ENCODE measurements at places on chromosomes 5 and 9. TPM values are rescaled to one million over a fixed set of nuclear protein-coding genes. Genes with fewer than 3 reads are reported as not detected.

Gene CTXN3
- not detected for total RNA-seq

Gene CEP120
- 20.0 TPM for total RNA-seq

Gene PCDHB2
- total RNA-seq = 4.4 TPM

Gene ST8SIA4
- total RNA-seq = 22.1 TPM

Gene CCDC192
- total RNA-seq = 0.40 TPM

Gene NFIB
- total RNA-seq = 89.2 TPM

Gene BNC2
- total RNA-seq = 23.2 TPM

Gene ATP10B
- total RNA-seq = 7.2 TPM

Gene SLC1A1
- 13.8 TPM for total RNA-seq

Gene CNTFR
- total RNA-seq = 3.3 TPM

- peaks cover 26% of the 10 kb centered on the region for H3K4me1 ChIP-seq
- no peaks in the 10 kb centered on the region for H3K36me3 ChIP-seq
Measured at GRCh38 chr9:124507880-124508423, 753 bp upstream of the NR5A1 start.

DNA sequence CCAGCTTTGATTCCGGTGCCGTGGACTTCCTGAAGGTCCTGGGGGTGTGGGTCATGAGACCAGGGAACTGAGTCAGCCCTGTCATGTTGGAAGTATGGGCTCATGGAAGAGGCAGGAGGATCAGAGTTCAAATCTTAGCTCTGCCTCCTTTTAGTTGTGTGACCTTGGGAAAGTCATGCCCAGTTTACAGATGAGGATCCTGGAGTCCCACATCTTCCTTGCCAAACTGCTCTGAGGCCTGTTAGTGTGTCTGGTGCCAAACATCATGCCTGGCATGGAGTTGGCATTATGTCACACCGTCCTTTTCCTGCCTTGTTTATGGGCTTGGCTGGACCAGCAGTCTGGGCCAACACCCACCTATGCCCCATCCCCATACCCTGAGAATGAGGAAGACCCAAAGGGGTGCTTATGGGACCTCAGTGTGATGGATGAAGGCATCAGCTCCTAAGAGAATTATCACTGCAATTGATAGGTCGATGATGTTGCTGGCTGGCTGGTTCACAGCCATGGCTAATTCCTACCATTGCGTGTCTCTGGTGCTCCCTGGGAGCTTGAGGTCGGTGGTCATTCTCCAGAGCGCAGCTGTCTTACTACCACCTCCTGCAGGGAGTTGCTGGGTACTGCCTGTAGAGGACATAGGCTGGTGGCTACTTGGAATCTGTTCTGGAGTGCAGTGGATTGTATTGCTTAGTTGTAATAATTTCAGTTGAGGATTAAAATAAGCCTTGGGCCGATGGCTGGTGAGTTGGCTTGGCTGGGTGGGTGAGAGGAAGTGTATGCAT, 140.5 kb upstream of the PITX1 start:
- H3K27me3 ChIP-seq = peaks cover 12% of the 10 kb centered on the region
- no peak for DNase-seq
- H3K4me1 ChIP-seq = no peaks in the 10 kb centered on the region

GRCh38 chr9:117044241-117044640, 357.1 kb downstream of the TRIM32 start:
- H3K4me1 ChIP-seq = no peaks in the 10 kb centered on the region
- DNase-seq = no peak
- no peak overlapping the region for H3K4me3 ChIP-seq
- H3K27ac ChIP-seq = no peak overlapping the region
- no peaks in the 10 kb centered on the region for H3K27me3 ChIP-seq
- H3K36me3 ChIP-seq = no peaks in the 10 kb centered on the region

DNA sequence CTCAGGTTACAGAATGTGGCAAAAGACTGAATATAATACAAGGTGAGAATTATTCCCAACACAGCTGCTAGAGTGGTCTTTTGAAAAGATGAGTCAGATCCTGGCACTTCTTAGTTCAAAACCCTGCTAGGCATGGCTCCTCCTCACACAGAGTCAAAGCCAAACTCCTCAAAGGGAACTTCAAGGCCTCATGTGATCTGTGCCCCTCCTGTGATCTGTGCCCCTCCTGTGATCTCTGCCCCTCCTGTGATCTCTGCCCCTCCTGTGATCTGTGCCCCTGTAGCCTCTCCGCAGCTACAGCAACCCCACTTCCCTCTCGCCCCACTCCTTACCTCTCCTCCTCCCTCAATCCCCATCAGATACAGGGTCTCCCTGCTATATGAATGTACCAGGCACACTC, 525.5 kb upstream of the CCNG1 start:
- H3K36me3 ChIP-seq = no peaks in the 10 kb centered on the region
- H3K4me3 ChIP-seq = no peak overlapping the region
- no peak overlapping the region for H3K27ac ChIP-seq
- no peak for DNase-seq

GRCh38 chr5:143177263-143177983, 226.1 kb downstream of the NR3C1 start:
- no peak overlapping the region for H3K27ac ChIP-seq
- H3K4me1 ChIP-seq = peaks cover 7% of the 10 kb centered on the region
- no peaks in the 10 kb centered on the region for H3K27me3 ChIP-seq
- H3K36me3 ChIP-seq = no peaks in the 10 kb centered on the region

GRCh38 chr9:79883073-79883645, 311.4 kb downstream of the TLE4 start:
- no peak for DNase-seq
- no peaks in the 10 kb centered on the region for H3K4me1 ChIP-seq
- no peaks in the 10 kb centered on the region for H3K27me3 ChIP-seq
- no peak overlapping the region for H3K27ac ChIP-seq

DNA sequence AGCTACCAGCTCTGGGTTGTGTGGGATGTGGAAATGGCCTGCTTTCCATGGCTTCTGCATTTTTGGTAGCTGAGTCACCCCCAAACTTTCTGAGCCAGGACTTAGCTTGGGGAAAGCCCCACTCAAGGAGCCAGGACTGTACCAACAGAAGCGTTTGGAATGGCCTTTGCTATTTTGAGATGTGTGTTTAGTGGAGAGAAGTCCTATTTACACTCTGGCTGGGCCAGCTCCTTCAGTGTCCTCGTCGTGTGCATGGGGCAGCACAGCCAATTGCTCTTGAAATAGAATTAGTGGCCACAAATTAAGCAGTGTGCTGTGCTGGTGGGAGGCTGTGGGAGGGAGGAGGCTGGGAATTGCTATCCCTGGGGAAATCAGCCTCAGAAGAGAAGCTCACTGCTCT, 51.6 kb downstream of the ENTREP1 start:
- no peak for DNase-seq
- H3K4me1 ChIP-seq = peaks cover 13% of the 10 kb centered on the region
- H3K4me3 ChIP-seq = no peak overlapping the region
- H3K27me3 ChIP-seq = no peaks in the 10 kb centered on the region
- no peak overlapping the region for H3K27ac ChIP-seq

DNA sequence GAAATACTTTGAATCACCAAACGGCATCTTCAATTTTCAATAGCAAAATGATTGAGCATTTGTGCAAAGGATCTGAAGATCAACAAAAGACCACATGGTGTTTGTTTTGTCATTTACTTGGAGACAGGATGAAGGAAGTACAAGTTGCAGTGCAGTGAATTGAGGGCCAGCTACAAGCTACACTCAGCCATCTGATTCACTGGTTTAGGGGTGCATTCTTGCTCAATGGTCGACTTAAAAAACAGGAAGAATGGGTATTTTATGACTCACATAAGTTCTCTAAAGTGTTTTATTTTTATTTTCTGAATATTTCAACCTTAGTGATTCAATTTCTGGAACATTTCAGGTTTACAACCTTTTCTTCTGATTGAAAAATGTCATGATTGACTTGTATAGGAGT, 412.1 kb upstream of the ADAMTSL1 start:
- no peaks in the 10 kb centered on the region for H3K36me3 ChIP-seq
- no peak for DNase-seq
- H3K4me3 ChIP-seq = no peak overlapping the region
- H3K27me3 ChIP-seq = no peaks in the 10 kb centered on the region
- H3K27ac ChIP-seq = no peak overlapping the region

- DNase-seq = no peak
- H3K4me3 ChIP-seq = no peak overlapping the region
- peaks cover 20% of the 10 kb centered on the region for H3K27me3 ChIP-seq
- H3K4me1 ChIP-seq = no peaks in the 10 kb centered on the region
- H3K27ac ChIP-seq = no peak overlapping the region
- no peaks in the 10 kb centered on the region for H3K36me3 ChIP-seq
Measured at GRCh38 chr5:116880150-116880549, 305.5 kb upstream of the SEMA6A start.

GRCh38 chr5:56301069-56301468, 67.9 kb upstream of the ANKRD55 start:
- no peak overlapping the region for H3K27ac ChIP-seq
- no peak for DNase-seq
- no peak overlapping the region for H3K4me3 ChIP-seq
- H3K27me3 ChIP-seq = no peaks in the 10 kb centered on the region

- H3K27me3 ChIP-seq = no peaks in the 10 kb centered on the region
- H3K27ac ChIP-seq = peak overlapping the region; percentile 86
- H3K4me3 ChIP-seq = no peak overlapping the region
- no peaks in the 10 kb centered on the region for H3K36me3 ChIP-seq
- DNase-seq = peak; percentile 78
Measured at GRCh38 chr5:2780421-2781171, 29.1 kb upstream of the IRX2 start.

GRCh38 chr5:150499437-150499956, 8.4 kb upstream of the NDST1 start:
- H3K27ac ChIP-seq = peak overlapping the region; percentile 50
- peaks cover 54% of the 10 kb centered on the region for H3K4me1 ChIP-seq
- no peak overlapping the region for H3K4me3 ChIP-seq

DNA sequence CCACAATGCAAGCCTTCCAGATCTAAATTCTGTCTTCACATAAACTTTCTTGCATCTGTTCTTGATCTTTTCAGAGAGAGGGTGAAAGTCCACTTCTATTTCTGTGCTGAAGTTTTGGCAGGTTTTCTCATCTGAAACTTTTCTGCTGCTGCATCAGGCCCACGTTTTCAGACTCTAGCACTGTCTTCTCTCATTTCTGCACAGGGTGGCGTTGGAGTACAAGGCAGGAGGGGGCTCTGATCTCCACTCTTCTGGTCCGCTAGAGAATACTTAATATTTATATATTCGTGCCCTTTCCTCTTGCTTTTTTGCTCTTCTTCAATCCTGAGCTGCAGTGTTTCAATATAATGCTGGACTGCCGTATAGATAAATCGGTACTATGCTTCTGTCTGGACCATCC, 204.0 kb upstream of the PRDM9 start:
- no peak overlapping the region for H3K27ac ChIP-seq
- no peak for DNase-seq

DNA sequence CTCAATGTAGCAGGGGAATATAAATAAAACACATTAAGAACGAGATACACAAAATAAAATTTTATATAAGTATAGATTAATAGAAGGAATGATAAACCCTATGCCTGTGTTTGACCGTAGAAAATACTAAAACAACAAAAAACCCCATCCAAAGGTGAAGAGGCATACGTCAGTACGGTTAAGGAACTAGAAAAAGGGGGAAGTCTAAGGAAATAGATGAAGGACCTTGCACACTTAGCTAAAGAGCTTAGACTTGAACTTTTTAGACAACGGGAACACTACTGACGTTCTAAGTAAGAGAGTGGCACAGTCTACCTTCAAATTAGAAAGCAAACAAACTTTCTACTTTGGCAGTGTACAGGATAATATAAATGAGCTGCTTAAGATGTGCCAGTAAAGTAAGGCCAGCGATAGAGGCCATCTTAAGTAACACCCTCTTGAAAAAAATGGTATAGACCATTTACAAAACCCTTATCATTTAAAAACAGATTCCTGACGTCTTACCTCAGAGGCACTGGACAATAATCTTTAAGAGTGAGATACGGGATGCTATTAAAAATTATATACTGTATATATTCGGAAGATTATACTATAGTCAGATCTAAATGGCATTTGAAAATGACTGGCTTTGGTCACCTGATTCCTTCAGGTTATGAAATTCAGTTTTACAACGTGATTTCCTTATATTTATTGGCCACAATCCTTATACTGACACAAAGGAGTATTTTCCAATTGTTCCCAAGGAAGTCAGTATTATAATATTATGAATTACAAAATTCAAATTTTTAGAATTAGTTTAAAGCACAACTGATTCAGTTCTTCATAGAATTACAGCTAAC, 8.5 kb downstream of the PANK3 start:
- no peak overlapping the region for H3K27ac ChIP-seq
- H3K4me1 ChIP-seq = peaks cover 9% of the 10 kb centered on the region
- no peak overlapping the region for H3K4me3 ChIP-seq
- no peak for DNase-seq

- peak; percentile 69 for DNase-seq
- peak overlapping the region; percentile 20 for H3K4me3 ChIP-seq
- H3K36me3 ChIP-seq = no peaks in the 10 kb centered on the region
- no peaks in the 10 kb centered on the region for H3K4me1 ChIP-seq
- H3K27ac ChIP-seq = peak overlapping the region; percentile 91
- H3K27me3 ChIP-seq = no peaks in the 10 kb centered on the region
Measured at GRCh38 chr9:133460405-133461175, 812 bp downstream of the CACFD1 start.

DNA sequence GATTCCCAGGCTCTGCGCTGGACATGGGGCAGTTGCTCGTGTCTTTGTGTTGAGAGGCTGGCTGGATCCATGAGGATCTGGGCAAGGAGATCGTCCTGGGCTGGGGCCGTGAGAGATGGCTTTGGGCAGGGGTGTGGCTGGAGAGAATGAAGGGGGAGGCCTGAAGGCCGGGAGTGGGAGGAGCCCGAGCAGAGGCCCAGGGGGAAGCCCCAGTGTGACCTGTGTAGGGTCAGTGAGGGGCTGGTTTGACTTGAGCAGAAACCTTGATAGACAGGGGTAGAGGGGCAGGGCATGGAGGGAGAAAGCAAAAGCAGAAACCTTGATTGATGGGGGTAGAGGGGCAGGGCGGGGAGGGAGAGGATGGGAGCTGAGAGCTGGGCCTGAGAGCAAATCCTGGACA, 54.4 kb upstream of the ASS1 start:
- H3K36me3 ChIP-seq = no peaks in the 10 kb centered on the region
- no peak for DNase-seq
- H3K27ac ChIP-seq = no peak overlapping the region
- no peak overlapping the region for H3K4me3 ChIP-seq

GRCh38 chr9:98207606-98208005, 15.2 kb upstream of the CORO2A start:
- no peak overlapping the region for H3K27ac ChIP-seq
- H3K4me1 ChIP-seq = no peaks in the 10 kb centered on the region
- no peak for DNase-seq
- no peaks in the 10 kb centered on the region for H3K27me3 ChIP-seq
- H3K36me3 ChIP-seq = no peaks in the 10 kb centered on the region

GRCh38 chr5:74765929-74766328, 988 bp downstream of the GFM2 start:
- peaks cover 7% of the 10 kb centered on the region for H3K4me1 ChIP-seq
- no peak overlapping the region for H3K27ac ChIP-seq
- H3K36me3 ChIP-seq = peaks cover 10% of the 10 kb centered on the region
- no peak overlapping the region for H3K4me3 ChIP-seq
- no peaks in the 10 kb centered on the region for H3K27me3 ChIP-seq

- H3K36me3 ChIP-seq = no peaks in the 10 kb centered on the region
- H3K4me3 ChIP-seq = no peak overlapping the region
- H3K27me3 ChIP-seq = peaks cover 7% of the 10 kb centered on the region
- H3K27ac ChIP-seq = no peak overlapping the region
- H3K4me1 ChIP-seq = no peaks in the 10 kb centered on the region
- no peak for DNase-seq
Measured at GRCh38 chr5:96447949-96448348, 14.9 kb upstream of the PCSK1 start.
